Activated CD8-positive, alpha-beta T cell treated with anti-CD3 and anti-CD28 coated beads, Interleukin-2, amount 10 ng/mL, durations not matched to agents 7 days and 5 days (primary cell): ENCODE measurements at places on chromosomes 2 and 18. TPM values are rescaled to one million over a fixed set of nuclear protein-coding genes. Genes with fewer than 3 reads are reported as not detected.

GRCh38 chr2:229319558-229319957 lies 48.5 kb upstream of the PID1 start:
- H3K27ac ChIP-seq = no peak overlapping the region
- no peaks in the 10 kb centered on the region for H3K27me3 ChIP-seq
- H3K36me3 ChIP-seq = no peaks in the 10 kb centered on the region
- H3K4me1 ChIP-seq = no peaks in the 10 kb centered on the region
- no peak for DNase-seq

GRCh38 chr2:139916822-139917221 lies 1136.6 kb upstream of the NXPH2 start:
- no peak for DNase-seq
- no peaks in the 10 kb centered on the region for H3K36me3 ChIP-seq
- no peaks in the 10 kb centered on the region for H3K27me3 ChIP-seq

GRCh38 chr2:62184512-62185230 lies 11.2 kb upstream of the B3GNT2 start:
- peaks cover 4% of the 10 kb centered on the region for H3K27me3 ChIP-seq
- H3K36me3 ChIP-seq = no peaks in the 10 kb centered on the region
- DNase-seq = no peak
- H3K4me3 ChIP-seq = no peak overlapping the region

DNA sequence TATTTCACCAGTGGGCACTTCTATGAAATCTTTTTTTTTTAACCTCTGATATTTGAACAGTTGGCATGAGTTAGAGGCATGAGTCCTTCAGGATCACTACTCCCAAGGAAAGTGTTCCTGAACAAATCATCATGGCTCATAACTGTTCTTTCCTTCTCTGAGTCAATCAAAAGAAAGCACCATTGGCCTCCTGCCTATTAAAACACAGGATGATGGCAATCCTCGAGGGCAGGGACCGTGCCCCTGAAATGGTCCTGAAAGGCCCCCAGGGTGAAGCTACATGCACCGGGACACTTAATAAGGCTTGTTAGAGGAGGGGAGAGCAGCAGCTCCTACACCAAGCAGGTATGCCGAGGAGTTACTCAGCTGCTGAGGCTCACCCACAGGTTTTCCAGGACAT lies 43.5 kb downstream of the SLC14A2 start:
- no peaks in the 10 kb centered on the region for H3K36me3 ChIP-seq
- H3K4me1 ChIP-seq = peaks cover 27% of the 10 kb centered on the region
- DNase-seq = no peak
- peaks cover 5% of the 10 kb centered on the region for H3K27me3 ChIP-seq

- H3K36me3 ChIP-seq = peaks cover 35% of the 10 kb centered on the region
- H3K27me3 ChIP-seq = no peaks in the 10 kb centered on the region
- H3K4me3 ChIP-seq = no peak overlapping the region
- H3K27ac ChIP-seq = no peak overlapping the region
- no peak for DNase-seq
These were observed 127.1 kb downstream of the AGPS start for GRCh38 chr2:177519534-177520115.

DNA sequence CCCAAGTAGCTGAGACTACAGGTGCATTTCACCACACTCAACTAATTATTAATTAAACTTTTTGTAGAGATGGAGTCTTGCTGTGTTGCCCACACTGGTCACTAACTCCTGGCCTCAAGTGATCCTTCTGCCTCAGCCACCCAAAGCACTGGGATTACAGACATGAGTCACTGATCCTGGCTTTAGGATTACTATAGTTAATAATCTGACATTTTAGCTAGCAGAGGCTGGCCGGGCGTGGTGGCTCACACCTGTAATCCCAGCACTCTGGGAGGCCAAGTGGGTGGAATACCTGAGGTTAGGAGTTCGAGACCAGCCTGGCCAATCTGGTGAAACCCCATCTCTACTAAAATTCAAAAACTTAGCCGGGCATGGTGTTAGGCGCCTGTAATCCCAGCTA lies 39.5 kb downstream of the USP34 start:
- H3K27ac ChIP-seq = no peak overlapping the region
- H3K4me3 ChIP-seq = no peak overlapping the region
- H3K27me3 ChIP-seq = no peaks in the 10 kb centered on the region
- H3K4me1 ChIP-seq = peaks cover 35% of the 10 kb centered on the region
- DNase-seq = no peak
- H3K36me3 ChIP-seq = peaks cover 11% of the 10 kb centered on the region

GRCh38 chr2:205769879-205770278 lies 87.6 kb downstream of the NRP2 start:
- no peak overlapping the region for H3K4me3 ChIP-seq
- peaks cover 39% of the 10 kb centered on the region for H3K27me3 ChIP-seq
- no peaks in the 10 kb centered on the region for H3K36me3 ChIP-seq
- H3K4me1 ChIP-seq = peaks cover 2% of the 10 kb centered on the region
- H3K27ac ChIP-seq = no peak overlapping the region

GRCh38 chr2:224947566-224947965 lies 94.7 kb downstream of the DOCK10 start:
- H3K4me3 ChIP-seq = peak overlapping the region; percentile 95
- DNase-seq = no peak
- no peaks in the 10 kb centered on the region for H3K27me3 ChIP-seq

DNA sequence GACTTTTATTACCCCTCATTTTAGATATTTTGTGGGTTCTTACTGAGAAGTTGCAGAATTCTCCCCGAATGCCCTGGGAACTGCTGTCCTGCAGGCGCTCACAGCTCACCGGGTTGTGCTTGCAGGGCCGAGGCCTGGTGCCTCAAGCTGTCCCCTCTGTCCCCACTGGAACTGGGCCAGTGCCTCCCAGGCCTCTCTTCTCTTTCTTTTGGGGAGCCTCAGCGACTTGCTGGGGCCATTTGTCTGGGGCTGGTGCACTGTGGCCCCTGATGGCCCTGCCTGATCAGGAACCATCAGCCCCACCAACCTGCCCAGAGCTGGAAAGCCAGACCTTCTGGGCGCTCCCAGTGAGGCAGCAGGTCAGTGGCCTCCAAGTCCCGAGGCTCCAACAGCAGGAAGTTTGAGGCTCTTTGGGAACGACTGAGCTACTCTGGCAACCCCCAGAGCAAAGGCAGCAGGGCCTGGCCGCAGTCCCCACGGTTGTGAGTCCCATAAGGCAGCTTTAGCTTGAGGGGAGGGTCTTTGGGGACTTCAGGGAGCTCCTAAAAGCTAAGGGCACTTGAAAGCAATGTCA lies 14.7 kb upstream of the NEU4 start:
- H3K4me3 ChIP-seq = no peak overlapping the region
- peaks cover 3% of the 10 kb centered on the region for H3K36me3 ChIP-seq
- no peak overlapping the region for H3K27ac ChIP-seq
- DNase-seq = no peak

- peaks cover 12% of the 10 kb centered on the region for H3K36me3 ChIP-seq
- no peaks in the 10 kb centered on the region for H3K27me3 ChIP-seq
- H3K4me3 ChIP-seq = peak overlapping the region; percentile 75
- peaks cover 40% of the 10 kb centered on the region for H3K4me1 ChIP-seq
These were observed 7.9 kb downstream of the CLHC1 start for GRCh38 chr2:55223958-55224760.

DNA sequence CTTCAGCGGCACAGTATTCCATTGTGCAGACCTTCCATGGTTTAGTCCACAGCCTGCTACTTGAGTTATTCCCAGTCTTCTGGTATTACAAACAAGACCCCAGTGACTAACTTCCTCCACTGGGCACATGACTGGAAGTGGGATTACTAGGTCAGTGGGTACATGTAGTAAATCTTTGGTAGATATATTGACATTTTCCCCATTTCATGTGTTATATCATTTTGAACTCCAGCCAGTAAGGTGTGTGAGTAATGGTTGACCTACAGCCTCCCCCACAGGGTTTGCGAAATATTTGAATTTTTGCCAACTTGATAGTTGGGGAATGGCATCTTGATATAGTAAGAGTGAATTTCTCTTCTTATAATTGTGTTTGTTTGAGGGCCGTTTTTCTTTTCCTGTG lies 58.8 kb downstream of the RNF144A start:
- DNase-seq = no peak
- no peak overlapping the region for H3K27ac ChIP-seq
- H3K4me3 ChIP-seq = no peak overlapping the region
- H3K36me3 ChIP-seq = peaks cover 83% of the 10 kb centered on the region
- H3K27me3 ChIP-seq = no peaks in the 10 kb centered on the region
- H3K4me1 ChIP-seq = peaks cover 2% of the 10 kb centered on the region

DNA sequence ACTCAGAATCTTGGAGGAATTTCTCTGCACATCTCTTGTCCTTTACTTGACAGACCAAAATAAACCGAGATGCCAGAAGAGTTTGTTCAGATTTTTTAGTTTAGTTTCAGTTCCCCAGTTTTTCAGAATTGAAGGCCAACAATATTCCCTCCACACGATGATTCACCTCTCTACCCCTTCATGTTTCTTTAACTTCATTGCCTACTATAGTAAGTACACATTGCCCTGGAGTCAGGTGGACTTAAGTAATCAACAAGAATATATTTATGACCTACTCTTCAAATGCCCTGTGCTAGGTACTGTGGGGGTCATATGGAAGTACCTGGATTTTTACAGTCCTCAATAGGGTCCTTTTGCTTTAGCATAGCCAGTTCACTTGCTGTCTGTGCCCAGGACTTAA lies 79.6 kb upstream of the CTLA4 start:
- no peaks in the 10 kb centered on the region for H3K27me3 ChIP-seq
- H3K4me3 ChIP-seq = no peak overlapping the region
- DNase-seq = no peak
- no peaks in the 10 kb centered on the region for H3K36me3 ChIP-seq
- no peak overlapping the region for H3K27ac ChIP-seq

GRCh38 chr2:213766465-213766901 lies 482.2 kb downstream of the SPAG16 start:
- H3K36me3 ChIP-seq = no peaks in the 10 kb centered on the region
- DNase-seq = no peak

GRCh38 chr2:239425631-239426030 lies 24.8 kb upstream of the HDAC4 start:
- peaks cover 6% of the 10 kb centered on the region for H3K27me3 ChIP-seq
- DNase-seq = no peak
- no peaks in the 10 kb centered on the region for H3K4me1 ChIP-seq
- H3K4me3 ChIP-seq = no peak overlapping the region
- H3K27ac ChIP-seq = no peak overlapping the region
- H3K36me3 ChIP-seq = no peaks in the 10 kb centered on the region

GRCh38 chr2:183079139-183079775 lies 710 bp downstream of the DUSP19 start:
- H3K36me3 ChIP-seq = no peaks in the 10 kb centered on the region
- no peak for DNase-seq
- peak overlapping the region; percentile 82 for H3K4me3 ChIP-seq

DNA sequence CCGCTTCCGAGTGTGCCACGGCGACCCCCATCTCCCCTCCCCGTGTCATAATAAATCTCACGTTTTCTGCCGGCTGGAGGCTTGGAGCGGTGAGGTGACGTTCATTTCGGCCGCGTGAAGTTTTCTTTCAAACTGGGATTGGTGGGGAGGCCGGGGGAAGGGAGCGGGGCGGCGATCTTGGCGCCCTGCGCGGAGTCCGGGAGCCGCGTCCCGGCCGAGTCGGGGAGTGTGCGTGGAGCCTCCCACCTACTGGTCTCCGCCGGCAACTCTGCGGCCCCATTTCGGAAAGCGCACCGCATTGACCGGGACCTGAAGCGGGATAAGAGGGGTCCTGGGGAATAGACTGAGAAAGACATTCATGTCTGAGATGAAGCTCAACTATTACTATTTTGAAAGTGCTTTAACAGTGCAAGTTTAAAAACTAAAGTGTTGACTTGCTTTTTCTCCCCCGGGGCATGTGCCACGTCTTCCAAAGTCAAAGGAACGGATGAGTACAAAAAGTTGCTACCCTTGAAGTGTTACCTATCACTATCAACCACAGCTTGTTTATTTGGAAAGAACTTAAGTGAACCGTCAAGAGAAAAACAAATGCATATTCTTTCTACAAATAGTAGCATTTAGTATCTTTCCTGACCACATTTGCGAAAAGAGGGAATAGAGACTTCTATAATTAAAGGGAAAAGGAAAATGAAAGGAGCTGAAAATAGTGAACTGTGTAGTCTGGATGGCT lies 818 bp upstream of the IKZF2 start:
- peaks cover 7% of the 10 kb centered on the region for H3K27me3 ChIP-seq
- peaks cover 39% of the 10 kb centered on the region for H3K4me1 ChIP-seq

- H3K4me3 ChIP-seq = no peak overlapping the region
- H3K27ac ChIP-seq = no peak overlapping the region
- H3K4me1 ChIP-seq = no peaks in the 10 kb centered on the region
These were observed 310.2 kb upstream of the STON1 start for GRCh38 chr2:48219555-48220436.

- no peaks in the 10 kb centered on the region for H3K4me1 ChIP-seq
- H3K27me3 ChIP-seq = peaks cover 37% of the 10 kb centered on the region
- no peak overlapping the region for H3K27ac ChIP-seq
- H3K36me3 ChIP-seq = no peaks in the 10 kb centered on the region
- no peak overlapping the region for H3K4me3 ChIP-seq
These were observed 6.7 kb downstream of the CYP27A1 start for GRCh38 chr2:218788529-218789255.

- no peaks in the 10 kb centered on the region for H3K4me1 ChIP-seq
- no peaks in the 10 kb centered on the region for H3K27me3 ChIP-seq
- H3K27ac ChIP-seq = no peak overlapping the region
- no peak overlapping the region for H3K4me3 ChIP-seq
- H3K36me3 ChIP-seq = no peaks in the 10 kb centered on the region
These were observed 55.1 kb downstream of the COL4A3 start for GRCh38 chr2:227219312-227220105.

DNA sequence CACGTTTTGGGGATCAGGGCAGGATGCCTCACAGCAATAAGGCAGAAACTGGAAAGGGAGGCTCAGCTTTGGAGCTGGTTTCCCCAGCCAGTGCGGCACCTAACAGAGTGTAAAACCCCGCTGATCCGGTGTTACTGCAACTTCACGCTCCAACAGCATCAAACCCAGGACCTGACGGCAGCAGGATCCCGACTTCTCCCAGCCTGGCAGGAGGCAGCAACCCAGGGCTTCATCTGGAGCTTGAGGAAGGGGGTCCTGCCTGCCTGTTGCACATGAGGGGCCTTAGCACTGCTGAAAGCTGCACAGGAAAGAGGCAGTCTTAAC lies 209.8 kb downstream of the MGAT5 start:
- H3K27ac ChIP-seq = no peak overlapping the region
- no peaks in the 10 kb centered on the region for H3K27me3 ChIP-seq
- no peaks in the 10 kb centered on the region for H3K36me3 ChIP-seq
- DNase-seq = no peak
- no peaks in the 10 kb centered on the region for H3K4me1 ChIP-seq

- no peaks in the 10 kb centered on the region for H3K4me1 ChIP-seq
- DNase-seq = no peak
- H3K27me3 ChIP-seq = peaks cover 18% of the 10 kb centered on the region
- H3K36me3 ChIP-seq = no peaks in the 10 kb centered on the region
These were observed 18.3 kb upstream of the ITGA6 start for GRCh38 chr2:172409042-172409441.

GRCh38 chr2:9914384-9915065 lies 37.0 kb upstream of the GRHL1 start:
- no peak overlapping the region for H3K27ac ChIP-seq
- peaks cover 34% of the 10 kb centered on the region for H3K36me3 ChIP-seq
- peak; percentile 28 for DNase-seq
- no peak overlapping the region for H3K4me3 ChIP-seq
- H3K27me3 ChIP-seq = no peaks in the 10 kb centered on the region

GRCh38 chr2:191923652-191923997 lies 76.7 kb upstream of the CAVIN2 start:
- DNase-seq = no peak
- H3K4me3 ChIP-seq = no peak overlapping the region
- no peaks in the 10 kb centered on the region for H3K4me1 ChIP-seq
- H3K36me3 ChIP-seq = no peaks in the 10 kb centered on the region
- peaks cover 8% of the 10 kb centered on the region for H3K27me3 ChIP-seq

Gene COL4A4
- total RNA-seq = not detected

Gene SLC40A1
- 0.31 TPM for total RNA-seq

Gene CTNNA2
- not detected for total RNA-seq

Gene FNDC4
- total RNA-seq = not detected

Gene UGT1A9
- total RNA-seq = not detected

Gene RNF125
- total RNA-seq = 27.9 TPM

Gene TGFA
- not detected for total RNA-seq

Gene DCDC2C
- not detected for total RNA-seq

Gene PNPT1
- total RNA-seq = 38.4 TPM

Gene COQ10B
- total RNA-seq = 22.6 TPM

Gene FLACC1
- 2.8 TPM for total RNA-seq
